H9 (cell line): ENCODE measurements at places on chromosomes 7 and 10. TPM values are rescaled to one million over a fixed set of nuclear protein-coding genes. Genes with fewer than 3 reads are reported as not detected.
A peak's percentile ranks its signal among the peaks of the same experiment; 100 is the strongest.

GRCh38 chr7:153567426-153567825 is 484.8 kb upstream of the DPP6 start:
- DNase-seq, result no peak
- H3K36me3 ChIP-seq, result peaks cover 33% of the 10 kb centered on the region
- H3K27ac ChIP-seq, result no peak overlapping the region
- H3K4me3 ChIP-seq, result no peak overlapping the region
- H3K27me3 ChIP-seq, result peaks cover 2% of the 10 kb centered on the region; the same call in 1 of the 2 replicates

Gene NEBL
- 20.4 and 20.9 TPM in 2 replicates for total RNA-seq

DNA sequence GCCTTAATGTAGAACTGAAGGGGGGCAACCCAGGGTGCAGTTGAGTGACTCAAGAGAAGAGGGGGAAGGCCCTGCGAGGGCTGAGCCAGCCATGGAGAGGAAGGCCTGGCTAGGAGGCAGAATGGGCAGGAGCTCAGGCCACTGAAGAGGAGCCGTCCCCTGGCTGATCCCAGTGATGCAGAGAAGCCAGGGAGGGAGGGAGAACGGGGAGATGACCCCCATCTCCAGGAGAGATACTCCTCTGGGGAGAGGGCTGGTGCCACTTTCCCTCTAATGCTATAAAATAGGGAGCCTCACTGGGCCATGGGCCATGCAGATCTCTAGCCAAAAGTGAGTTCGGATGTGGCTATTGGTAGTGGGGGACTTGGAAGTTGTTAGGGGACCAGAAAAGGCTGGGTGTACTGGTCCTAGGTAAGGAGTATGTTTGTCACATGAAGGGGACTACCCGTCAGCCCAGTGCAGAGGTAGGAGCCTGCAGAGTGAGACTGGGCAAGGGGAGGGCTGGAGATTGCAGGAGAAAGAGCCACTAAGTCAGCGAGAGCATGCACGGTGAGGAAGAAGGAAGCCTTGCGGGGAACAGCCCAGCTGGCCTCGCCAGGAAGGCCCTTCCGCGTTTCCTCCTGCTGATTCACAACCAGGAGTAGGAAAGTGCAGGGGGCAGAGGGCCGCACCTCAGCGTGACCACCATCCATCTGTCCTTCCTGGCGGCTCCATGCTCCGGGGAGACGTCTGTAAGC is 347.6 kb downstream of the TCERG1L start:
- no peak overlapping the region; the same call in 2 of the 3 replicates for H3K4me3 ChIP-seq
- DNase-seq, result no peak
- no peaks in the 10 kb centered on the region for H3K4me1 ChIP-seq
- no peaks in the 10 kb centered on the region for H3K27me3 ChIP-seq
- no peak overlapping the region for H3K27ac ChIP-seq
- H3K36me3 ChIP-seq, result no peaks in the 10 kb centered on the region

- DNase-seq, result peak; percentile 92
- H3K36me3 ChIP-seq, result peaks cover 18% of the 10 kb centered on the region
- H3K4me3 ChIP-seq, result peak overlapping the region; percentile 99
- H3K27me3 ChIP-seq, result no peaks in the 10 kb centered on the region
- no peaks in the 10 kb centered on the region for H3K4me1 ChIP-seq
- no peak overlapping the region for H3K27ac ChIP-seq
Observed at GRCh38 chr7:128453836-128454804, 1.6 kb upstream of the HILPDA start.

DNA sequence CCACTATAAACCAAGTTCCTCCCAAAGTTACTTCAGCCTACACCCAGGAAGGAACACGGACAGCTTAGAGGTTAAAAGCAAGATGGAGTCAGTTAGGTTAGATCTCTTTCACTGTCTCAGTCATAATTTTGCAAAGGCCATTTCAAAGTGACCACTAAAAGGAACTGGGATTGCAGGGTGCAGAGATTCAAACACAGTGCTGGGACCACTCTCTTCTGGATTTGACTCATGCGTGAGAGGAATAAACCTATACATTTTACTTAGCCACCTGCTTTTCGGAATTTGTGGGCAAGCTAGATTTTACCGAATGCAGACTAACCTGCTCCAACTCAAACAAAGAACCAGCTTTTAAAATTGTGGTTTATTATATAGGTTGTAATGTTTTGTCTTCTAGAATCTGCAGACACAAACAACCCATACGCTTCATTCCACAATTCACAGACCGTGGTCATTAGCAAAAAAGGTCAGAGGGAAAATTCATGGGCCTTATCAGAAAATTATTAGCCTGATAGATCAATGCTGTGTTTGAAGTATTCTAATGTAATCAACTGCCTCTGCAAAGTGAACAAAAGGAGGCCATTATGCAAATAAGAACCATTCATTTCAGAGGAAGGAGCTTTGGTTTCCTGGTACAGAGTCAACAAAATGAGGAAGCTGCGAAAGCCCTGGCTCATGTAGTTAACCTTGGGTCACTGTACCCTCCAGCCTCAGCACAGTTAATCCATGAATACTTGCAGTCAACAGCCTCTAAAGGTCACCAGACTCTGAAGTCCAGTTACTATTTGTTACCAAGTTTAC is 342.7 kb upstream of the KLF6 start:
- H3K27me3 ChIP-seq, result no peaks in the 10 kb centered on the region
- H3K4me1 ChIP-seq, result no peaks in the 10 kb centered on the region
- H3K4me3 ChIP-seq, result no peak overlapping the region

GRCh38 chr10:9302140-9302746 is 1247.8 kb downstream of the GATA3 start:
- no peaks in the 10 kb centered on the region for H3K27me3 ChIP-seq
- no peak overlapping the region for H3K4me3 ChIP-seq
- DNase-seq, result no peak
- H3K27ac ChIP-seq, result no peak overlapping the region

DNA sequence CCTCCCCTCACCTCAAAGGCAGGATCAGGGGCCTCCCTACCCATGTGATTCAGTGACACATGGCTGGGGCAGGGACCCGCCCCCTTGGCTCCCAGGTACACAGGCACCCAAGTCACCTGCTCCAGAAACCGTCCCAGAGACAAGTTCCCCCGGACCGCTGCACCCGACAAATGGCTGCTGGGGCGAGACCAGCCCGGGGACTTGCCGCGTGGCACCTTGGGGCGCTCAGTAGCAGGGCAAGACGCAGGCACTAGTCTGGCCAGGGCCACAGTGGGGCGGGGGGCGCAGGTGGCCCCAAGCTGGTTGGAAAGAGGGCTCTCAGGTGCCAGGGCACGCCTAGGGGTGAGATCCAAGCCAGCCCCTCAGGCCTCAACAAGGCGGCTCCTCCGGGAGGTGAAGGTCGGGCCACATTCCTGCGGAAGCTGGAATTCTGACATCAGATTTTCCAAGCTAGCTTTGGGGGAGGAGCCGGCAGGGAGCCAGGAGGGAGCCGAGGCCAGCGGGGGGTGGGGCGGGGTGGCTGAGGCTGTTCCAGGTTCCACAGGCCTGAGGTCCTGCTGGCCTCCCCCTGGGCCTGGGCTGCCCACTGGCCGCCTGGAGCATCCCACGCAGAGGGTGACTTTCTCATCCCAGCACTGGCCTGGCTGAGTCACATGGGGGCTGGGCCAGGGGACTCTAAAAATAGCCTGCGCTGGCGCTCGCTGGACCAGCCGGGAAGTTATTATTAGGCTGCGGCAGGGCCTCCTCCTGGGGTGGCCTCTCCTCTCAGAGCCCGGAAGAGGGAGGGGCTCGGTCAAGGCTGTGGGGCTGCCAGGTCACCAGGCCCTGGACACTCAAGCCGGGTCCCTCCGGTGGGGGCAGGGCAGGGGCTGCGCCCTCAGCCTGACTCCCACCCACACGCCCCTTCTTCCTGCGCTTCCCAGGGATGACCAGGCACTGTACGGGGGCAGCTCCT is 20.5 kb upstream of the INPP5A start:
- no peaks in the 10 kb centered on the region; the same call in 1 of the 2 replicates for H3K27me3 ChIP-seq
- H3K27ac ChIP-seq, result no peak overlapping the region
- peak overlapping the region; percentile 70 for H3K4me3 ChIP-seq
- peak; percentile 86 for DNase-seq

Gene MRLN
- not detected in 2 replicates for total RNA-seq

Gene SLC26A3
- not detected in 2 replicates for total RNA-seq

Gene TMEM178B
- 9.3 and 11.3 TPM in 2 replicates for total RNA-seq

Gene LMBR1
- total RNA-seq, result 49.3 and 62.3 TPM in 2 replicates

DNA sequence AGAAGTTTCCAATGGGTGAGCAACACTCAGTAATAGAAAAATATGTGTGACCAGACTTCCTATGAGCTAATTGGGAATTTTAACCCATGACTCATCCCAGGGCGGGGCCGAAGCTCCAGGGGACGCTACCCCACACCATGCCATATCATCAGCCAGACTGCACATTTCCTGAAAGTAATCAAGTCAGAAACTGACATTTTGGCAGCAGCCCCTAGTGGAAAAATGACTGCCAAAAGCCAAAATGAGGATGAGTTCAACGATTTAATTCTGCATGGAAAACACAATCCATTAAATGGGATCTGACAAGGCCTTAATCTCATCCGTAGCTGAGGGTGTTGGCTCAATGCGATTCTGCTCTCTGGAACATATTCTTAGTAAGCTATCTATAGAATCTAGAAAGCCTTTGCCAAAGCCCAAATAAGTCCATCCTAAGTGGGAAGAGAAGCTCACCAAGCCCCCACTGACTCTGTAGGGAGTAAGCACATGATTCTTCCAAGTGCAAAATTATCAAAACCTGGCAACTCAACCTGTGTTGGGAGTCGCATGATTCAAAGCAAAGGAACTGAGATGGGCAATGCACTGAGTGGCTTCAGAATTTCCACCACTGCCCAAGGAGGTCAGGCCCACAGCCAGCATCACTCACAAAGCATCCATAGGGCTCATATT is 93.1 kb upstream of the PDE1C start:
- no peaks in the 10 kb centered on the region for H3K4me1 ChIP-seq
- no peak overlapping the region for H3K27ac ChIP-seq
- DNase-seq, result no peak

DNA sequence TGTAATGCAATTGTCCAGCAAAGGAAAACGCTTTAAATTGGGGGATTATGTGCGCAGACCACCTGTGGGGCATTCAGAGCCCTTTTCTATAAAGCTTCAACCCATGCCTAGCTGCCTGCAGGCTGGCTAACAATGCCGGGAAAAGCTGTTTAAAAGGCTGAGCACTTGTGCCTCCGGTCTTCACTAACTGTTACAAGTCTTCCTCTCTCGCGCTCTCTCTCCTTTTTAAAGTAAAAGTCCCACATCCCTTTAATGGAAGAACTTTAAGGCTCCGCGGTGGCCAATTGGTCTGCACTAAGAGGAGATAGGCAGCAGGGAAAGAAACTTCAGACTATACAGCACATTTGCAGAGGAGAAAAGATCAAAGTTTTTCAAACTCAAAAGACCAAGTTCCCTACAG is 4.6 kb downstream of the FZD8 start:
- peak overlapping the region; percentile 72 for H3K4me3 ChIP-seq
- DNase-seq, result peak; percentile 74
- no peak overlapping the region for H3K27ac ChIP-seq
- peaks cover 7% of the 10 kb centered on the region; the same call in 1 of the 2 replicates for H3K4me1 ChIP-seq
